DMS153 (cell line): ENCODE measurements at places on chromosomes 12 and 14.

DNA sequence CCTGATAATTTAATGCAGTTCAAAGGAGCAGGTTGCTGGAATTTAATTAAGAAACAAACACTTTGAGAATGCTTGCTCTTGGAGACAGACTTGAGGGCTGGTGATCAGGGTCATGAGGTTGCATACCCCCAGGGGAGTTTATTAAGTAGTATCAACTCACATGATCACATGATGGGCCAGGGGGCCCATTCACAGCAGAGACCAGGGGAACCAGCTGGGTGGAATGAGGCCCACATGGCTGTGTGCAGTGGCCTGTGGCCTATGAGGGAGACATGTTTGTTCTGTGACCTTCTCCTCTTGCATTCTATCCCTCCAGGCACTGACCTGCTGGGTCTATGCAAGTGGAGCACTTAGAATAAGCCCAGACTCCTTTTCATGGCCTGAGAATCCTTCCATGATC lies 266.6 kb upstream of the PWP1 start:
- DNase-seq: no peak

DNA sequence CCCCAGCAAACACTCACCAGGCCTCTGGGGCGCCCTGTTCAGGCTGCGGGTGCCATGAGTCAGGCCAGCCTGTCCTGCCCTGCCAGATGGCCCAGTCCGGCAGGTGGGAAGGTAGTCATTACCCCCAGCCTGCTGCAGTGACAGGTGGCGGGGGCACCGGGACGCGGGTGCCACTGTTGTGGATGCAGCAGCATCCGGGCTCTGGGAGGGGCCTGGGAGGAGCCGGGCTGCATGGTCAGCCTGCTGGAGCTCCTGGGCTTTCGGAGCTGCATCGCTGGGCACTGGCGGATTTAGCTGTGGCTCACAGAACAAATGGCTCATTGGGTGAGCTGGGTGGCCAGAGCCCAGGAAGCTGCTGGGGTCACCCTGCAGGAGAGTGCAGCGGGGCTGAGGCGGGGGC lies 13.5 kb downstream of the CEP170B start:
- DNase-seq: no peak

DNA sequence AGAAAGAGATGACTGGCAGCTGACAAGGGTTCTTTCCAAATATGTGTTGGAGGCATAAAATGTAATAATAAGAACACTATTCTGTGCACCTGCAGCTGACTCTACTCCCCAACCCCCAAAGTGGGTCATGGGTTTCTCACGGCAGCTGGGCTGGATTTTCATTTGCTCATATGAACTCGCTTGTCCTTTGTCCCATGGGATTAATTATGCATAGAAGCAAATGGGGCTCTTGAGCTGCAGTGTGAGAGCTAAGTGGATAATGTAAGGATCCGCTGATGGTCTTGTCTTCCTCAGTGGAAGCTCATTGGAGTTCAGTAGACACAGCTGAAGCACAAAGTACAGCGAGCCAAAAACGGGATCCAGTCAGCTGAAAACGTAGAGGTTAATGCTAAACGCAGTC lies 46.3 kb downstream of the TTC8 start:
- DNase-seq: no peak

GRCh38 chr14:22384167-22384549 lies 204.9 kb downstream of the DAD1 start:
- no peak for DNase-seq

- DNase-seq: no peak
These were observed 50.4 kb downstream of the ATG14 start for GRCh38 chr14:55361190-55361589.

DNA sequence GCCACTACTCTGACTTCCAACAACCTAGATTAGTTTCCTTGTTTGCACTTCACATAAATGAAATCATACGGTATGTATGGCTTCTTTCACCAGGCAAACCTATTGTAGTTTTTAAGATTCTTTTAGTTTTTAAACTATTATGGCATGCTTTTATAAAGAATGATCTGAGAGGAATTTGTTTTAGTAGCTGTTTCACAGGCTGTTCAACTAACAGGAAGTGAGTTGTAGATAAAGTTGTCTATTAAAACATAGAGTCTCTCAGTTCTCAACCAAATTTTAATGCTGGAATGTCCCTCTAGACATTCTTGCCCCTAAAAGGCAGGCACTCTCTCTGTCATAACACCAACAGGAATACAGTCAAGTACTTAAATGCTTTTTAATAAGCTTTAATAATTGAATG lies 102.7 kb upstream of the DACT1 start:
- no peak for DNase-seq

- DNase-seq: no peak
These were observed 2.6 kb downstream of the NOC4L start for GRCh38 chr12:132146772-132147422.

DNA sequence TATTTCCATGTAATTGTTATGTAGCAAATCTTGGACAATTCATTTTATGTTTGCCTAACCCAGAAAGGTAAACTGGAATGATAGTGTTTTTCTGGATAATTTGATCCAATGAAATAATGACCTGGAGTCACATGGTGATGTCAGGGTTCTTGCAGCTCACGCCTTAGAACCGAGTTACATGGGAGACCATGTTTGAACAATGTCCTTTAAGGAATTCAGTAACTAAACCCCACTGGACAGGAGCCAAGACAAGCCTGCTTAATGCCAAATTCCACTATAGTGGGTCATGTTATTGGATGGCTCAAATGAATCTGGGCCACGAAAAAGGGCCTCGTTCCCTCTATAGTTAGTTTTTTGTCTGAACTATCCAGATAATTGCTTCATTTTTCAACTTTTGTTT lies 255.8 kb upstream of the HMGA2 start:
- no peak for DNase-seq

- peak; percentile 11 for DNase-seq
These were observed 7.1 kb upstream of the ARL1 start for GRCh38 chr12:101414533-101415119.

GRCh38 chr12:105742567-105742874 lies 396.2 kb downstream of the NUAK1 start:
- DNase-seq: no peak

- DNase-seq: no peak
These were observed 147.9 kb downstream of the SYNE2 start for GRCh38 chr14:64000749-64001148.

GRCh38 chr12:13504736-13505135 lies 308.2 kb downstream of the EMP1 start:
- DNase-seq: no peak

DNA sequence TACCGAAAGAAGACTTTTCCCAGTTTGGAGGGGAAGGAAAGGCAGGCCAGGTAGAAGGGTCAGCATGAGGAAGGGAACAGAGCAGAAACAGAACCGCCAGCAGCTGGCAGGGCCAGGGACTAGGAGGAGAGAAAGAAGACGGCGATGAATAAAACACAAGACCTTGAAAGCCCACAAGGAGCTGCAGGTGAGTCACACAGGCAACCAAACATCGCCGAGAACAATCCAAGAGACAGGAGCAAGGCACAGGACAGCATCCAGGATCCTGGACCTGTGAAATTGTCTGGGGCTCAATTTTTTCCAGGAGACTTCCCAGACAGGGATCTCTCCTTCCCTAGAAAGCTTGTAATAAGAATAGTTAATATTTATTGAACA lies 47.3 kb downstream of the NUAK1 start:
- no peak for DNase-seq

DNA sequence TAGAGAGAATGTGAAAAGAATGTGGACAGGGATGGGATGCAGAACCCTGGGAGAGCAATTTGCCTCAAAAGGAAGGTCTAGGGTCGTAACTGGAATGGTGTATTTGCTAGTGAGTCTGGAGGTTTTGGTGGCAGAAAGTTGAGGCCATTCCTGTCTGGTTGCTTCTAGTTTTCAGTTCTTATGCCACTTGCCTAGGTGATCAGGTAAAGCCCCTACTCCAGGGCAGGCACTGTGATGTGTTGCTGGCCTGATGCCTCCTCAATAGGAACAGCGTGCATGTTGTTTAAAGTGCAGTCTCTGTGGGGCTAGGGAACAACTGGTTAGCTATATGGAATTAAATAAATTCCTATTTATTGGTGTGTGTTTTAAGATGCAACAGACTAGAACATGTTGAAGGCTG lies 6.4 kb downstream of the OS9 start:
- no peak for DNase-seq

DNA sequence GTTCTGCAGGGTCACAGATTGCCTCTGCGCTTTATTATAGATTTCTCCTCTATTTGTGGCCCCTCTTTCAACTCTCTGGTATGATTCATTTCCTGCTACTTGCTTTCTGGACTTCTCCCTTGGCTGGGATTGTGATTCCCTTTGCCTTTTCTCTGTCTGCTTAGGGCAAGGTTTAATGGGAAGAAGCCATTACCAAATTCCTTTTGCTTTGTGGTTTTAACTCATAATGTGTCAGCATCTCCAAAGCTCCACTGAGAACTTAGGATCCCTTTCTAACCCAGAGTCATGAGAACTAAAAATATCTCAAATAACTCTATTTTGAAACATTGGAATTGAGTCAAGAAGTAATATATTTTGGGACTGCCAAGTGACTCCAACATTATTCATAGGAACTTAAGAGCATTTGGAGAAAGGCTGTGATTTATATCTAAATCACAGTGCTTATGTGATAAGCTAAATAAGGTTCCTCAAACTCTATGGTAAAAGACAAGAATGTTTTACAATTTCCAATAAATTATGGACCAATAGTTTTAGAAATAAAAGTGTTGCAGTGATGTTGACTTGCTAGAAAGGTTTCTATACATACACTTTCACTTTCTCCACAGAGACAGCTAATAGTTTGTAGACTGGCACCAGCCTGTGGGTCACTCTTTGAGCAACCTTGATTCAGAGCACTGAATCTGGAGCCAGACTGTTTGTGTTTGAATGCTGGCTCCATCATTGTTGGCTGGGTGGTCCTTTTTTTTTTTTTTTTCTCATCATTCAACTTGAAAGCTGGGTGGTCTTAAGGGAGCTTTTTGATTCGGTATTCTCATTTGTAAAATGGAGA lies 93.9 kb downstream of the DACT1 start:
- DNase-seq: no peak

DNA sequence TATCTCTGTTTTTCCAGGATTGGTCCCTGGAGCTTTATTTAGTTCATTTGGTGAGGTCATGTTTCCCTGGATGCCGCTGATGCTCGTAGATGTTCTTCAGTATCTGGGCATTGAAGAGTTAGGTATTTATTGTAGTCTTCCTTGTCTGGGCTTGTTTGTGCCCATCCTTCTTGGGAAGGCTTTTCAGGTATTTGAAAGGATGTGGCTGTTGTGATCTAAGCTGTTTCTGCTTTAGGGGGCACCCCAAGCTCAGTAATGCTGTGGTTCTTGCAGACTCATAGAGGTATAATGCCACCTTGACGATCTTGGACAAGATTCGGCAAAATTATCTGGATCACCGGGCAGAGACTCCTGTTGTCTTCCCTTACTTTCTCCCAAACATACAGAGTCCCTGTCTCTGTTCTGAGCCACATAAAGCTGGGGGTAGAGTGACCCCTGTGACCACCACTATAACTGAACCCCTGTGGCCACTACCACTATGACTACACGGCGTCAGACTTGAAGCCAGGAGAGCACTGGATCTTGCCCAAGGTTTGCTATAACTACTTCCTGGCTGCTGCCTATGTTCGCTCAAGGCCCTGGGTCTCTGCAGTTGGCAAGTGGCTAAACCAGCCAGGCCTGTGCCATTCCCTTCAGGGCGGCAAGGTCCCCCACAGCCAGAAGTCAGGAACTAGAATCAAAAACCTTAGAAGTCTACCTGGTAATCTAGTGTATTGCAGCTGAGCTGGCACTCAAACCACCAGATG lies 40.9 kb downstream of the FGD4 start:
- DNase-seq: no peak

GRCh38 chr12:119069147-119069642 lies 87.9 kb downstream of the SRRM4 start:
- peak; percentile 74 for DNase-seq

DNA sequence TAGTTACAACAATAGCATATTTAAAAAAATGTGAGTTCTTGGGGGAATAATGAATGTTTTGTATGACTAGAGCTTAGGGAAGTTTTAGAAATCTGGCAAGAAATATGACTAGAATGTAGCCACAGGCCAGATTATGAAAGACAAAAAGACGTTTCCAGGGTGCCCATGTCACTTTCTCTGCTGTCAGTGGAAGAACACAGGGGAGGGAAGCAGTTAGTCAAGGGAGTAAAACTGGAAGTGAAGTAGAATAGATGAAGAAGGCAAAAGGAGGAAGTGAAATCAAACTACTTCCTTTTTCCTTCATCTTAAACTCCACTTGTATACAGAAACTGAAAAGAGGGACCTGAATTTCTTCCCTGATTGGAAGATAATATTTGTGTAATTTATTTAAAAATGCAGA lies 81.2 kb upstream of the ATP2B1 start:
- no peak for DNase-seq

DNA sequence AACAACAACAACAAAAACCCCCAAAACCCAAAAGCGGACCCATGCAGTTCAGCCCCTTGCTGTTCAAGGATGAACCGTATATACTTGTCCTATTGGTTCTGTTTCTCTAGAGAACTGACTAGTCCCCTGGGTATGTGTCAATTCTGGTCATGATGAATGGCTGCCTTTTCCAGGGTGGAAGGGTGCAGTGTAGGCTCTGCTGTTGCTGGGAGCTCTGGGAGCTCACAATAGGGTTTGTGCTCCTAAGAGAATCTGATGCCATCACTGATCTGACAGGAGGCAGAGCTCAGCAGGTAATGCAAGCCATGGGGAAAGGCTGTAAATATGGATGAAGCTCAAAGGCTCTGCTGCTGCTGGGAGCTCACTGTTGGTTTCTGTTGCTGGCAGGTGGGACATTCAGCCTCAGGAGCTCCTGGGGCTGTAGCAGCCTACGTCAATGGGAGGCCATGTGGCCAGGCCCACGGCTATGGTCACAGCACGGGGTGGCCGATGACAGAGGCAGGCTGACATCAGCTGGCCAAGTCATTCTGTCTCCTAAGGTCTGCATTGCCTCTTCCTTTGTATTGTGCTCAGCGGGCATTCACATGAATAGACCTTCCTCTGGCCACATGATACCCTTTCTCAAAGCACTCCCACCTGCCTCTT lies 37.9 kb downstream of the DLK1 start:
- no peak for DNase-seq

DNA sequence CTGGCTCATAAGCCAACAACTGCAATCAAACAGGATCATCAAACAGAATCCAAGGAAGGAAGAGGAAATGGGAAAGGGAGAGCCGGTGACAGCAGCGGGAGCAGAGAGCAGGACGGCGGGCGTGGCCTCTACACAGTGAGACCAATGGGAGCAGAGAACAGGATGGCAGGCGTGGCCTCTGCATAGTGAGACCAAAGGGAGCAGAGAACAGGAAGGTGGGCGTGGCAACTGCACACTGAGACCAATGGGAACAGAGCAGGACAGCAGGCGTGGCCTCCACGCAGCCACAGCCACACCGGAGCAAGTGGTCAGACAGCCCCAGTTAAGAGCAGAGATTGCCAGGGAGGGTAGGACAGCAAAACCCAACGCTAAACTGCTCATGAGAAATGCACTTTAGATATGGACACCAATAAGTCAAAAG lies 16.4 kb downstream of the LRCOL1 start:
- DNase-seq: peak; percentile 96
